Liver (tissue), 10 donors: ENCODE measurements at places on chromosomes 1 and 21.

GRCh38 chr21:33421713-33422393 is 18.6 kb downstream of the IFNGR2 start:
- no peak for DNase-seq

DNA sequence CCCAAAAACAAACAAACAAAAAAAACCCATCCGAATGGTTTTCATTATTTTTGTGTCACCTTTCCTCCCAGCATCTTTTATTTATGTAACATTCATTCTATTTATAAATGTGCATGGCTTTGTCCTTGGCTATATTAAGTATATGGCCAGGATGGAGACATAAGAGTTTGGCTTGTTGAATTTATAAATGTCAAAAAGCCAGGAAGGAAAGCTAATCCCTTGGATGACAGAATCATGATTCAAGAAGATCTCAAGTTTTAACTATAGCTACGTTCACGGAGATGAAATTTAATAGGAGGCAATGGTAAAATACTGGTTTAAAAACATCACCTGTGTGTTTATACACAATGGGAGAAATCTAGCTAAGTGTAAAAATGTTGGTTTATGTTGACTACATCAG is 5.0 kb downstream of the CEP170 start:
- DNase-seq = no peak

GRCh38 chr1:115469703-115470476 is 131.8 kb upstream of the NGF start:
- peak; percentile 52 for DNase-seq

- no peak for DNase-seq
These were observed 109.5 kb downstream of the KCNK1 start for GRCh38 chr1:233723387-233723786.

GRCh38 chr1:231165371-231165770 is 3.5 kb downstream of the TRIM67 start:
- no peak for DNase-seq

DNA sequence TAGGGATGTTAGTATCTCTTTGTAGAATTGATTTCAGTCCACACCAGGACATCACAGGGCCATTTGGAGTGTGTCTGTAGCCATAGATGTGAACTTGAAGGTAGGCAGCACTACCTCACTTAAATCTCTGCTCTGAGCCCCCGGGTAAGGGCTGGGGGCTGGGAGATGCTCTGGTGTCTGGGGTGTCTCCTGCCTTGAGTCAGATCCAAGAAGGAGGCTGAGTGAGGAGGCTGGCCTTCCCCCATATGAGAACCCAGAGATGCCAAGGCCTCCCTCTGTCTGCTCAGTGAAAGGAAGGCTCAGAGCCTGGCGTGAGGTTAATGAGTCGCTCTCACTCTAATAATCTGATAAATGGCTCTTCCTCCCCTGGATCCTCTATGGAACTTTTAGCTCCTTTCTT is 161.6 kb downstream of the ACTL8 start:
- no peak for DNase-seq

DNA sequence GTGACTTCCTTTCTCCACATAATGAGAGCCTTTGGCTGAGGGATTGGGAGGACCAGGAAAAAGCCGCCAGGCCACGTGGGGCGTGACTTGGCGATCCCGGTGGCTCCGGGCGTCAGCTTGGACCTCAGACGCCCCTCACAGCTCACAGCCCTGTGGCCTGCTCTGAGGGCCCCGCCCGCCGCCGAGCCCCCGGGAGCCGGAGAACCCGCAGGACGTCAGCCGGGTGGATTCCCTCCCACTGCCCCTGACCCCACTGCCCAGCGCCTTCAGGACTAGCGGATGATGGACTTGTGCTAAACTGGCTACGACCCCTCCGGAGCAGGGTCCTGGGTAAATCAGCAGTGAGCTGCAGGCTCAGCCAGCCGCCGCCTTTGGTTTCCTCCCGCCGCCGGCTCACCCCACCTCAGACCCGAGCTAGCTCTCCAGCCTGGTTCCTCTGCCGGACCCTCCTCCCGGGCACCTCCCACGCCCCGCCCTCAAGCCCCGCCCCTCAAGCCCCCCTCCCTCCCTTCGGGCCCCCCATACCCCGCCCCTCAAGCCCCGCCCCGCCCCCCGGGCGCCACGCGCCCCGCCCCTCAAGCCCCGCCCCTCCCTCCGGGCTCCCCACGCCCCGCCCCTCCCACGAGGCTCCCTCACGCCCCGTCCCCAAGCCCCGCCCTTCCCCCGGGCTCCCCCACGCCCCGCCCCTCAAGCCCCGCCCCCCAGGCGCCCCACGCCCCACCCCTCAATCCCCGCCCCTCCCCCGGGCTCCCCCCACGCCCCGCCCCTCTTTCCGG is 10.0 kb upstream of the FAAP20 start:
- DNase-seq = no peak

GRCh38 chr1:73701826-73702225 is 496.1 kb downstream of the LRRIQ3 start:
- DNase-seq = no peak

GRCh38 chr1:243964915-243965314 is 86.2 kb upstream of the ZBTB18 start:
- no peak for DNase-seq

DNA sequence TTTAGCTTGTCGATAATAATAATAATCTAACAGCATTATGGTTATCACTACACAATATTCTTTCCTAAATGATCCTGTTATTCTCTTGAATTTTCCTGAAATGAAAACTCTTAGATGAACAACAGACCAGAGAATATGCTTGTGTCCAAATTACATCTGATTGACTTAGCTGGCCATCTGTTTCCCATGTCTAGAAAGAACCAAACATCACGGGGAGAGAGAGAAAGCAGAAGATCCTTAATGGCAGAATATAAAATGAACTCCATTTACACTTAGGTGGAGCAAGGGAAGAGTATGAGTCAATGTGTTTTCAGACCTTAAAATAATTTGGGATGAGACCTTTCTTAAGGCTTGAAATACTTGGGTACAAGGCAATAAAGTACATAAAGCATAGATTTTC is 162.2 kb downstream of the DSCAM start:
- no peak for DNase-seq

DNA sequence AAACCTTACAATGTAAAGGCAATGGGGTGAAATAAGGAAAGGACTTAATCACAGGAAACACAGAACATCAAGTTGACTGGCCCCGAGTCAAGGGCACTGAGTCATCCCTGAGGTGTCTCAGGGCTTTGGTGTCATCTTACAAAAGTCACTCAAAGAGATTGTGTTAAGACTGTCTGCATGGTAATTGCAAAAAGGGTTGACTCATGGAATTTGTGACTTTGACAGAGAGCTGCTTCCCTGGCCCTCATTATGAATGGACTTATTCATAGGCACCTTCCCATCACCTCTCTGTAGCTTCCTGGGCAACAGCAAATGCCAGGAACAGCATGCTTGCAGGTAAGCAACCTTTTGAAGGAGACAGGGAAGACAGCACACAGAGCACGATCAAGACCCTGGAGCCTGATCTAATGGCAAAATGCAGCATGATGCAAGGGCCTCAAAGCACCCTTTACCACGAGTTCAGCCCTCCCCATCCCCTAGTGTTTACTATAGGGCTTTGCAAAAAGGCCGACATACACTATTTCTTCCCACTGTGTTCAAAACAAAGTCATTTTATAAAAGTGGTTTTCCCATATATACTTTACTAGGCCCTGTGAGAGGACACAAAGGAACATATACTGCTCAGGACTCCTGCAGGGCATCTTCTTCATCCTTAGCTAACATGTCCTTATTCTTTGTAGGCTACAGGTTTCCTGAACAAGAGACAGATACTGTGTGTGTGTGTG is 17.1 kb downstream of the ZP4 start:
- no peak for DNase-seq

DNA sequence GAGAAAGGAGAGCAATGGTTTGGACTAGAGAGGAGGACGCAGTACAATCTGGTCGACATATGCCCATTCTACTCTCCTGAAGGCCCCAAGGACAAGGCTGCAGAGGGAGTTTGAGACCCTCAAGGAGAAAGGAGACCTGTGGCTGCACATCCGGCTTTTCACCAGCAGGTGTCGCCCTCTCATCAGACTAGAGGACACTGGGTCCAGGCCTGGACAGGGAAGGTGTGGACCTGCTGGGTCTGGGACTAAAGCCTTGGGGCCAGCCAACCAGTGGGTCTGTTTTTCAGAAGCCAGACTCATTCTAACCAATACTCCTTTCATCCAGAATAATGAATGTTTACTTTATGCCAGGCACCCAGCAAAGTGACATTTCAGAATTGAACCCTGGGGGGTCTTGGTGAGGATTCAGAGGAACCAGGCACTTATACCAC is 5.0 kb downstream of the SRARP start:
- DNase-seq = peak; percentile 82

GRCh38 chr1:116286541-116286971 is 86.5 kb upstream of the ATP1A1 start:
- DNase-seq = no peak

GRCh38 chr1:168688644-168689326 is 40.2 kb downstream of the DPT start:
- no peak for DNase-seq

GRCh38 chr1:12387641-12388040 is 157.8 kb downstream of the VPS13D start:
- DNase-seq = no peak

- no peak for DNase-seq
These were observed 15.0 kb downstream of the CAPN8 start for GRCh38 chr1:223650465-223650864.

GRCh38 chr1:2796890-2797740 is 4.4 kb downstream of the TTC34 start:
- no peak for DNase-seq

GRCh38 chr1:230915078-230915477 is 46.8 kb upstream of the C1orf198 start:
- no peak for DNase-seq

- DNase-seq = no peak
These were observed 53.2 kb downstream of the RUNX1 start for GRCh38 chr21:34995979-34996303.

GRCh38 chr1:204989266-204990058 is 53.5 kb upstream of the CNTN2 start:
- peak; percentile 81 for DNase-seq

- no peak for DNase-seq
These were observed 47.6 kb downstream of the PKNOX1 start for GRCh38 chr21:43021756-43022600.

GRCh38 chr1:89538361-89538760 is 13.7 kb downstream of the LRRC8B start:
- DNase-seq = no peak

DNA sequence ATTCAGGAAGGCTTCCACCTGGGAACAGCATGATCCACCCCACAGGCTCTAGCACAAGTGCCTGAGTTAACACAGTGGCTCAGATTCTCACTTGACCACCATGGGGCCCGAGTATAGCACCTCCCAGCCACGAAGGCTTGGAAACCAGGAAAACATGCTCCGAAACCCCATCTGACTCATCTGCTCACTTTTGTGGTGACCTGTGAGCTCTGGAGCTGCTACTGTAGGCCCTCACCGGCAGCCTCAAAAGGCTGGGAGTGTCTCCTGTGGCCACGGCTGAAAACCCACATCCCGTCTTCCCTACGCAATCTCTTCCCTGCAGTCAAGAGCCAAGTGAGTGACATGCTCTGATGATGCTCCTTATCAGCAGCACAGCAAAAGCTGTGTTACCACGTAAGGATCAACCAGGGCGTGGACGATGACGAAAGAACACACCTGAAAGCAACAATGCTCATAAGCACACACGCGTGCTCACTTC is 81.4 kb downstream of the TGFBR3 start:
- no peak for DNase-seq

GRCh38 chr1:69791311-69791710 is 223.6 kb downstream of the LRRC7 start:
- DNase-seq = no peak

GRCh38 chr1:3943806-3944577 is 43.9 kb upstream of the C1orf174 start:
- DNase-seq = no peak

DNA sequence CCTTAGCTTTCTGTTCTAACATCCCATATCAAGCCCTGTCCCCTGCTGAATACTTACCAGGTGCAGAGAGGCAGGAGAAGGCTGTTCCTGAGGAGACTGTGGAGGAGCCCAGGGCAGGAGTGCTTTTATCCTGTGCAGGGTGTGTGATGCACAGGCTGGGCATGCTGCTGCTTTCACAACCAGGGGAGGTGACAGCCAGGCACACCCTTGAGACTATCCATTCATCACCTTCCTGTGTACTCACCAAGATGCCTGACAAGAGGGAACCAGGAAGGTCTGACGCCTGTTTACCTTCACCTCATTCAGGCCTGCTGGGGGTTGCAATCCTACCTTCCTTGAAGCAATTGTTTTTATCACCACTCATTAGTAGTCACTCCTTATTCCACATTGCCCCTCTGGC is at the start of gene LCE3E:
TSS of gene LCE3E (minus strand) at position 100 of the 400 bp plus-strand sequence. CDS start 572 bp downstream, outside the sequence.
- DNase-seq = no peak

GRCh38 chr1:179955731-179956130 is 1.1 kb downstream of the CEP350 start:
- no peak for DNase-seq

GRCh38 chr1:69409731-69410456 is 157.8 kb upstream of the LRRC7 start:
- no peak for DNase-seq

DNA sequence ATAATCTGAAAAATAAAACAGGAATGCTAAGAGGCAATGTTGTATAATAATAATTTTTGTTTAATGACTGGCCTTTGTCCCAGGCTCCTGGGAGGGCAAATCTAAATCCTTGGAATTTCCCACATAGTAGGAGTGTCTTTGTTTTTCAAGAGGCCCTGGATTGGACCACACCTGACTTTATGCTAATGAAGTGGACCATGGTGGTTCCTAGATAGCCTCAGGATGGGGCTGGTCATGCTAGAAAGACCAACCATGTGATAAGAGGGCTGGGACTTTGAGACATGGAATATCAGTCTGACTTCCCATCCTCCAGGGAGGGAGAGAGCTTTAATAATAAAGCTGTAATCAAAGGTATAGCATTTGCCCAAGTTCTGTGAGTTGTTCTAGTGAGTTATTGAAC is 138.2 kb upstream of the RAB4A start:
- DNase-seq = no peak

DNA sequence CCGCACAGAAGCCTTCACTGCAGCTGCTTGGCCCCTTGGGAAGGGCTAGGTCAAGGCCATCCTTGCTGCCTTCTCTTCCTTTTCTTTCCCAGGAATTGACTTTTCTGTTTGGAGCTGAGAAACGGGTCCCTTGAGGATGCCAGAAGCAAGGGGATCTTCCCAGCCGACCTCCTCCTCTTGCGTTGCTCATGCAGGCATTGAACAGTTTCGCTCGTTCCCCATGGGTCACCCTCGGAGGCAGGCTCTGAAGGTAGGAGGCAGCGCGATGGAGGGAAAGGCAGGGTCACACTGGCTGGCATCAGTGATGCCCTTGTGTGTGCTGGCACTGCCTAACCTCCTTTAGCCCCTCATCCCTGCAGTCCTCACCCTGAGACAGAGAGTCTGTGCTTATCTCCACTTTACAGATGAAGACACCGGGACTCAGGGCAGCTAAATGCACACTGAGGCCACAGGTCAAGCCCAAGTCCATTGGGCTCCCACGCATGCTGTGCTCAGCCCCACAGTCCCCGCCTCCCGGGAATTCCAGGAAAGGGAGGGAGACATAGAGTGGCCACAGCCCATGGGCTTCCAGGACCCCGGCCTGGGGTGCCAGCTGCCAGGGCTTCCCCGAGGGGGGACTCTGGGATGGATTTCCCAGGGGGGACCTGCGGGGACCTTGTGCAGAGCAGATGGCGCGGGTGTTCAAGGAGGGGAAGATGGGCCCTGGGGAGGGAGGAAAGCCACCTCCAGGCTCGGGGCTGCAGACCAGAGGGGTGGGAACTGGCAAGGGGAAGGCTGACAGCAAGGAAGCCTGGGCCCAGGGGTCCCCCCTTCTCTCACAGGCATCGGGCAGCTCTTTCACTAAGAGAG is 90.2 kb downstream of the SPSB1 start:
- no peak for DNase-seq

- peak; percentile 43 for DNase-seq
These were observed 778 bp downstream of the EVI5 start for GRCh38 chr1:92784021-92784638.
